Stimulated activated CD4-positive, alpha-beta T cell treated with anti-CD3 and anti-CD28 coated beads, Interleukin-2, amount 100 ng/mL, for 48 hours (primary cell): ENCODE measurements at places on chromosomes 7 and 10.

DNA sequence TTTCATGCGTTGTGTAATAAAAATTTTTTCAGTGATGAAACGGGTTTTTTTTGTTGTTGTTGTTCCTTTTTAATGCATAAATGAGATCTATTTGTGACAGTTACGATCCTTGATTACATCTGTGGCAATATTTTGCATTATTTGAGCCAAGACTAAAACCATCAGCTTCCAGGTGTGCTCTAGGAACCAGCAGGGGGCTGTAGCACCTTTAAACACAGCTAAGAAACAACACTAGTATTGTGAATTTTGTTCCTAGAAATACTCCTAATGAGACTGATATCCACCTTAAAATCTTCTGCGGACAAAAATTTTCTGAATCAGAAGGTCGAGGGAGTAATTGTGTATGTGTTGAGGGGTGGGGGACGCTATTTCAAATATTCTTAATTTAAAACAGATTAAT lies 52.6 kb downstream of the FGFBP3 start:
- DNase-seq = no peak

DNA sequence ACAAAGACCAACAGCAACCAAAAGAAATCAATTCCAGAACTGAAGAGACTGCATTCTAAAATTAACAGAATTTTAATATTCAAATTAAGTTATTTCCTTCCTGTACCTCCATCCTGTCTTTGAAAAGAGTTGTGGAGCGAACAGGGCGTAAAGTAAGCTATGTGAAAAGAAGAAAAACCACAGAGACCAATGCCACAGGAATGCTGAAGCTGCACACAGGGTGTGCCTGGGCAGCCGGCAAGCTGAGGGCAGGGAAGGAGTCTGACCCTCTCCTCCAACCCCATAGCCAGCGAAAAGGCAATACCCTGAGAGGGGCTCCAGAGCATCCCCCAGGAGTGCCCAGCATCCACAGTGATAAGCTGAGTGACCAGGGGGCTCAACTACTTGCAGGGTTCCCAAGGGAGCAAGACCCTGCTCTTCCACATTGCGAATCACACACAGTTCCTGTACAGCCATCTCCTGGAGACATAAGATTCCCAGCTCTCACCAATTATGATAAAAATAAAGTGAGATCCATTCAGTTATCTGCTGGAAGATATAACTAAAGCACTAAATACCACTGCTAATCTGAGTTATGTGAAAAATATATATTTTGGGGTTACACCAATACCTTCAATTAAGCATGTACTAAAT lies 93.8 kb downstream of the PARD3 start:
- DNase-seq = no peak

- DNase-seq = no peak
Measured at GRCh38 chr7:120280743-120281142, 7.8 kb downstream of the KCND2 start.

GRCh38 chr10:93995182-93995581 lies 1.5 kb downstream of the PLCE1 start:
- DNase-seq = no peak

GRCh38 chr7:37065779-37066271 lies 341.5 kb upstream of the AOAH start:
- peak; percentile 26 for DNase-seq

DNA sequence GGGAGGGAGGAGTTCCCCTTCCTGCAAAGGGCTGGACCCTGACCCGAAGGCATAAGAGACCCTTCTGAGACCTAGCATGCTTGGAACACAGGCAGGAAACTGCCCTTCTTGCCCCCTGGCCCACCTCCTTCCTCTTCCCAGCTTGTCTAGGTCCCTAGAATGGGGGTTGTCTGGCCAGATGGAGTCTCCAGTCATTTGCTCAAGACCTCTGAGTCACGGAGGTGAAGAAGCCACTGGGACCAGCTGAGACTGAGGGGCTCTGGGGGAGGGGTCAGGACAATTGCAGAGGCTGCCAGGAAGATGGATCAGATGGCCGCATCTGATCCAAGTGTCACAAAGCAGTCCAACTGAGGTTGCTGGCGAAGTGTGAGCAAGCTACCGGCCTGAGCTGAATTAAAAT lies 46.2 kb downstream of the COL13A1 start:
- no peak for DNase-seq

DNA sequence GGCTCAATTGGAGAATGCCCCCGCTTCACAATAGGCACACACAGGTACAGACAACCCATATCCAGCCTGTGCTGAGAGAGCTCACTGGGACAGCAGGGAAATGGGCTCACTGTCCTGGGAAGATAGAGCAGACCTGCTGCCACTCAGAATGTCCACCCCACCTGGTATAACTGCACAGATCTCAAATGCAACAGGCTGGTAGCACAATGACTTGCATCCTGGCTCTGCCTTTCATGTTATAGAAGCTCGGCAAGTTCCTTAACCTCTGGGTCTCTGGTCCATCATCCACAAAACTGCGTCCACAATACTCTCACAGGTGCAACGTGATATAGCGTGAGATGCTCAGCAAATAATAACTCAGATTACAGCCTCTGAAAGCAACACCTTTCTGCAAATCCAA lies 295.4 kb downstream of the GRID1 start:
- no peak for DNase-seq

- no peak for DNase-seq
Measured at GRCh38 chr10:52786098-52786497, 13.5 kb upstream of the MBL2 start.

GRCh38 chr7:128000048-128000447 lies 31.2 kb downstream of the LRRC4 start:
- no peak for DNase-seq

GRCh38 chr7:131189488-131189887 lies 138.2 kb upstream of the MKLN1 start:
- no peak for DNase-seq
